ENCODE measurements at places on chromosomes 12 and 14.

- DNase-seq = no peak
These were observed 55.8 kb downstream of the BCL11B start for GRCh38 chr14:99216191-99216590.

GRCh38 chr14:51022769-51023168, 72.1 kb downstream of the TRIM9 start:
- no peak for DNase-seq

DNA sequence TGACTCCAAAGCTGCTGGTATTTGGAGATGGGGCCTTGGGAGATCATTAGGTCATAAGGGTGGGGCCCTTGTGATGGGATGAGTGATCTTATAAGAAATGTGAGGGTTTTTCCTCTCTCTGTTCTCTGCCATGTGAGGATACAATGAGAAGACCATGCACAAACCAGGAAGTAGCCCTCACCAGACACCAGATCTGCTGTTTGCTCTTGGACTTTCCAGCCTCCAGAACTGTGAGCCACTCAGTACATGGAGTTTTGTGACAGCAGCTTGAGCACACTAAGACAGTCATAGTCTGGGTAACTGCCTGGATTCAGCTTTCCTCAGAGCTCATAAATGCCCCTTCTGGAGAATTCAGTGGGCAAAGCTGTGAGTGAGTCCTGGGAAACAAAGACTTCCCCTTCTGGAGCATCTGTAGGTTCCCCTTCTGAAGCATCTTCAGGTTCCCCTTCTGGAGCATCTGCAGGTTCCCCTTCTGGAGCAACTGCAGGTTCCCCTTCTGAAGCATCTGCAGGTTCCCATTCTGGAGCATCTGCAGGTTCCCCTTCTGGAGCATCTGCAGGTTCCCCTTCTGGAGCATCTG, 11.0 kb upstream of the PPP4R3A start:
- DNase-seq = no peak

- DNase-seq = peak; percentile 52
These were observed 41.2 kb upstream of the PTCSC3 start for GRCh38 chr14:36217732-36218131.

DNA sequence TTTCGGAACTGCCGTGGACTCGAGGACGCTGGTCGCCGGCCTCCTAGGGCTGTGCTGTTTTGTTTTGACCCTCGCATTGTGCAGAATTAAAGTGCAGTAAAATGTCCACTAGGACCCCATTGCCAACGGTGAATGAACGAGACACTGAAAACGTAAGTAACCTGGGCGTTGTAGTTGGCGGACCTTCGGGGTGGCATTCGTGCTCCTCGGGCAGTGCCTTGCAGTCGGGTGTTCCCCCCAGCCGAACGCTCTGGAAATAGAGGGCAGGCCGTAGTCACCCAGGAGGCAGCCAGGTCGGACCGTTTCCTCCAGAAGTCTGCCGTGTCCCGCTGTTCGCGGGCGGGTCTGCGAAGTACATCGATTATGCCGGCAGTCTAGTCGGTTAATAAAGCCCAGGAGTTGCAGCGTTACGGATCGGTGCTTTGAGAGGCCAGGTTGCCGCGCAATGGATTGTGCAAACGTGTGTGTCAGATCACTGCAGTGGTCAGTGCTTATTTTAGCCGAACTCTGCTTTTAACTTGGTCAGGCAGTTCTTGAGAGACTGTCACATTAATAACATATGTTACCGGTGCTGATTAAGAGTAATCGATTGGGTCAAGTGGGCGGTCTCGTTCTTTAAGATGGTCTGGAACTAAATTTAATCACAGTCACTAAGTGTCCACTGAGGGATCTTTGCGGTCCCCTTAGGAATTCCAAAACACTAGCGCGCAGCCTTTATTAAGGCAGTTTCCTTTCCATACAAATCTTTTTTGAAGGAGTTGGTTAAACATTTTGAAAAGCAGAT, 906 bp downstream of the MARK3 start:
- DNase-seq = peak; percentile 55

DNA sequence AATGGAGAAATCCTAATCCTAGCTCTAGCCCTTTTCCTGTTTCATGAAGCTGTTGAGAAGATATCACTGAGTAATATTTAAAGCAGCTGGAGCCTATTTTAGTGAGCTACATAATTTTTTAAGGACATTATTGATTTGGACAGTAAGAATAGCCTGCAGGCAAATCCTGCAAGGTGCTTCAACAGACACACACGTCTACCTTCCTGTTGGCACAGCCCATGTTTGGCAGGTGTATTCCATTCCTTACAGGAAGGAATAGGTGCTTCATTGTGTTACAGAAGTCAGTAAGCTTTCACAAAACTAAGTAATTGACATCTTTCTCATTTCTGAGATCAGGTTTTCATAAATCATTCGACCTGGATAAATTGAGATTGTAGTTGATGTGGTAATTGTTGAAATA, 50.6 kb downstream of the FOXA1 start:
- DNase-seq = no peak

GRCh38 chr12:29692237-29692636, 91.5 kb downstream of the TMTC1 start:
- DNase-seq = no peak
